ENCODE measurements at places on chromosomes 16 and 17.

DNA sequence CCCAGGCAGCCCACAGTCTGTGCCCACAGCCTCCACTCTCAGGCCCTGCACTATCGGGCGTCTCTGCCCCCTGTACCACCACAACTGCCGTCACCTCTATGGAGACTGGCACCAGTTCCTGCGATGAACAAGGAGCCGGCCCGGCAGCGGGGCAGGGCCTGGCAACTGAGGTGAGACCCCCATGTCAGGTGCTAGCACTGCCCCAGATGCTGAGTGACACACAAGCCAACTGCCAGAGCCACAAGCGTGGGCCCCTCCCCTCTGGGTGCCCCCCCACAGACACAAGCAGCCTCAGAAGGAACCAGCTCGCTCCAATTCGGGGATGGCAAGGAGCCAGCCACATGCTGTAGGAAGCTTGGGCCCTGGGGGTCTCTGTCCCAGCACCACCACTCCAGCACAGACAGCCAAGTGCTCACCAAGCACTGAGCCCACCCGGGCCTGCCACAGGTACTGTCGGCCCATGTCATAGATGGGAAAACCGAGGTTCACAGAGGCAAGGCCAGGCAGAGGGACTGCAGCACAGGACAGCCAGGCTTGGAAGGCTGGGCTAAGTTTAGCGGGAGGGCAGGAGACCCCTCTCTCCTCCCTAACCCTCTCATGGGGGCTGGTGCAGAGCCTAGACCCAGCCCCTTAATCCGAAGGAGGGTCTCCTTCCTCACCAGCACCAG, 1.5 kb upstream of the PVALEF start:
- no peak for DNase-seq

- no peak for DNase-seq
Measured at GRCh38 chr16:66576296-66576695, 3.0 kb upstream of the CMTM2 start.

GRCh38 chr16:56321571-56321970, 103.8 kb downstream of the AMFR start:
- DNase-seq = no peak

DNA sequence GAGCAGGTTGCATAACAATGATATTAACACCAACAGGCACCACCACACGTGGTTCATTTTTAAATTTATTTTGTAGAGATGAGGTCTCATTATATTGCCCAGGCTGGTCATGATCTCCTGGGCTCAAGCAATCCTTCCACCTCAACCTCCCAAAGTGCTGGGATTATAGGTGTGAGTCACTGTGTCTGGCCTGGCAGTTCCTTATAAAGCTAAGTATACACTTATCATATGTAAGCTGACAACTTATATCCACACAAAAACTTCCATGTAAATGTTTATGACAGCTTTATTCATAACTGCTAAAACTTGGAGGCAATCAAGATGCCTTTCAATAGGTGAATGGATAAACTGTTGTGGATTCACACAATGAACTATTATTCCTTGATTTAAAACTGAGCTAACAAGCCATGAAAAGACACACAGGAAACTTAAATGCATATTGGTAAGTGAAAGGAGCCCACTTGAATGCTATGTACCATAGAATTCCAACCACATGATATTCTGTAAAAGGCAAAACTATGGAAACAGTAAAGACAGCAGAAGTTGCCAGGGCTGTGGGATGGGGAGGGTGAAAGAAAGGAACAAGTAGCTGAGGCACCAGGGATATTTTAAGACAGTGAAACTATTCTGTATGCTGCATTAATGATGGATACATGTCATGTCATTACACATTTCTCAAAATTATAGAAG, 156.5 kb upstream of the KCNJ18 start:
- no peak for DNase-seq

DNA sequence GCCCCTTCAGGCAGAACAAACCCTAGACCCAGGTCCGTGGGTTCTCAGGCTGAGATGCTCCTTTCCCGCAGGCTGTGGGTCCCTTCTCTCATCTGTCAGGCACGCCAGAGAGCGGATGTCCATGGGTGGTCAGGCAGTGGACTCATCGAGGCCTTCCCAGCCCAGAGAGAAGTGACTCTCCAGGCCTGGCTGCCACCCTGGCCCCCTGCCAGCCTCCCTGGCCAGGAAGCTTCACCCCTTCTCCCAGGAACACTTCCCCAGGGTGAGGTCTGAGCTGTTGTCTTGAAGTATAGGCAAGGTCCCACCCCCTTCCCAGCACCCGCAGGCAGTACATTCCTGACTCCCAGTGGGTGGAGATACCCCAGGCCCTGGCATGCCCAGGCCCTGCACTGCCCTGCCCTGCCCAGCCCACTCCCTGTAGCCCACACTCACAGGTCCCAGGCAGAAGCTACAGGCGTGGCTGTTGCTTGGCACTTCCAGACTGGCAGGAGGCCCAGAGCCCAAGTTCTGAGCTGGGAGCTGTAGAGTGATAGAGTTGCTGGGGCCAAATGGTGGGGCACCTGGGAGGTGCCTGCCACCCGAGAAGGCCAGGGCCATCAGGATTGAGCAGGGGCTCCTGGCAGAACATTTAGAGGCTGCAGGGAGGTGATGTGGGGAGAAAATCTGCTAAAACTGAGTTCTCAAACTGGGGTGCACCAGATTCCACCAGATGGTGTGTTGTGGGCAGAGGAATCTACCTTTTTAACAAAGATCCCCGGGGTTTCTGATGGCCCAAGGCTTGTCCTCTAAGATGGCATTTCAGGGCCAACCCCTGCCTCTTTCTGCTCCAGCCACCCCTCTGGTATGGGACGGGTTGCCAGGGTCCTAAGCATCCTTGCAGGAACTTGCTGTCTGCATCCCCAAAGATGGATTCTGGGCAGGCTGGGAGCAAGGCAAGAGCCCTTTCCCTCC, 6.7 kb downstream of the ITGA3 start:
- peak; percentile 67 for DNase-seq

- no peak for DNase-seq
Measured at GRCh38 chr17:74520790-74521480, 10.3 kb downstream of the CD300LB start.

DNA sequence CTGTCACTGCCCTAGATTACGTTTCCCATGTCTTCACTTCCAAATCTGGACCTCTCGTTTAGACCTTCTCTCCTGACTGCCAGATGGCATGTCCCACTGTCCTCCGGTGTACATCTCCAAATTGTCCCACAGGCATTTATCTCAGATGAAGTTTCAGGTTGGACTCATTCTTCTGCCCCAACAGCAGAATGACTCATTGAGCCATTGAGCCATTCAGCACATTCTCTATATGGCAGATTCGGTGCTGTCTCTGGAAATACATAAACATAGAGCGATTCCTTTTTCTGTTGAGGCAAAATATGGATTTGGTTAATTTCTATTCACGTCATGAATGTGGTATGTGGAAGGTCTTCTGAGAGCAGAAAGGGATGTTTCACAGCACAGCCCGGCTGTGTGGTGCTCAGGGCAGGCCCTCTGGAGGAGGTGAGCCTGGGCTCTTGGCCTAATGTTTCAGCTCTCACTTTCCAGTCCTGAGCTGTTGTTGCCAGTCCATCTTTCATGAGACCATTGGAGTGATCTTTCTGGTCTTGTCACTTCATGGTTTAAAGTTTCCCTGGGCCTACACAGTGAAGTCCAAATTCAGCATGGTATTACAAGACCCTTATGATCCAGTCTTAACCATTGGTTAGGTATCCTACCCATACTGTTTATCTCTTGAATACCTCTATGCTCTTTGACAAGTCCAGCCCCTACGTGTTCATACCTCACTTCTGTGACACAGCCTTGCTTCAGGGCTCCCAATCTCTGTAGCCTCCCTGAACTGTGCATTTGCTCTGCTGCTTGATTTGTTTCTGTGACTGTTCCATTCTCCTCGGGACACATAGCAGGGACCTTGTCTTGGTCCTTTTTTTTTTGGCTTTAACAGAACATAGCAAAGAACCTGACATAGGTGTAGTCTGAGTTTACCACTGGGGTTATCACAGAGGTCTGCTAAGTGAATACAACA, 15.9 kb downstream of the HAPSTR1 start:
- no peak for DNase-seq

DNA sequence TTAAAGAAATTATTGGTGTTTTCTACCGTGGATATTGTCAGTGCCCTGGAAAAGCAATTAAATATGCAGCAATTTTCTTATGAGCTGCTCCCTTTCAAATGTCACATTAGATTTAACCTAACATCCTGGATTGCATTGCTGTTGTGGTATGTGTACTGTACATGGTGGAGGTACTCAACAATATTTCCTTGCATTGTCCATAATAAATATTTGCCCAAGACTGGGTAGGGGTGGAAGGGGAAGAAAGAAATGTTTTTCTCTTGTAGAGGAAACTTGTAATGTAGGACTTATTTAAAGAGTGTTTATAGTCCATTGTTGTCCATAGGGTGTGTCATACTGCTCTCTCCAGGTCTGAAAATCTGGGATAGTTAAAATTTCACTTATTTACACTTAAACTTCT, 346.2 kb upstream of the TBX2 start:
- DNase-seq = no peak

GRCh38 chr17:17328251-17328650, 25.1 kb downstream of the NT5M start:
- DNase-seq = no peak

DNA sequence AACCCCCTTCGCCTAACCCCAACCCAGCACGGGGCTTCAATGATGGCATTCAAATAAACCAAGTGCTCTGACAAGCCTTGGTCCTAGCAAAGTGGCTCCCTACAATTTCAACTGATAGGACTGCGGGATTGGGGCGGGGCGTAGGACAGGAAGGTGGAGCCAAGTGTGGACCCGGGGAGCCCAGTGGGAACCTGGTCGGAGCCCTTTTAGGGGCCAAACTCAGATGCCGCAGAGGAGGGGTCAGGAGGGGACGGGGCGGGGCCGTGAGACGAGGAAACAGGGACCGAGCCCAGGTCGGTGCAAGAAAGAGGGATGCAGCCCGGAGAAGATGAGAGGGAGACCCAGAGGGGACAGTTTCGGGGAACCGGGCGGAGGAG, 13.2 kb upstream of the CDIPT start:
- no peak for DNase-seq

- no peak for DNase-seq
Measured at GRCh38 chr17:72123530-72124437, 3.0 kb downstream of the SOX9 start.

DNA sequence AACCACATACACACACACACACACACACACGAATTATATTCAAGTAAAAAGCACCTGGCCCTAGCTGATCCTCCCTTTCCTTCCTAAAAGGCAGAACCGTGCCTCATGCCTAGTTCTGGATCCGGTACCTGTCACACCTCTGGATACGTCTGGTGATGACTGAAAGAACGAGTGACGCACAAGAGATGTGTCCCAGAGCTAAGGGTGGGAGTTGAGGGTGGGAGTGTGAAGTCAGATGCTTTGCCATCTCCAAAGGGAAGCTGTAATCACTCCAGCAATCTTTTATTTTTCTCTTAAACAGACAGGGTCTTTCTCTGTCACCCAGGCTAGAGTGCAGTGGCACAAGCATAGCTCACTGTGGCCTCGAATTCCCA, 26.5 kb upstream of the GSG1L start:
- no peak for DNase-seq

DNA sequence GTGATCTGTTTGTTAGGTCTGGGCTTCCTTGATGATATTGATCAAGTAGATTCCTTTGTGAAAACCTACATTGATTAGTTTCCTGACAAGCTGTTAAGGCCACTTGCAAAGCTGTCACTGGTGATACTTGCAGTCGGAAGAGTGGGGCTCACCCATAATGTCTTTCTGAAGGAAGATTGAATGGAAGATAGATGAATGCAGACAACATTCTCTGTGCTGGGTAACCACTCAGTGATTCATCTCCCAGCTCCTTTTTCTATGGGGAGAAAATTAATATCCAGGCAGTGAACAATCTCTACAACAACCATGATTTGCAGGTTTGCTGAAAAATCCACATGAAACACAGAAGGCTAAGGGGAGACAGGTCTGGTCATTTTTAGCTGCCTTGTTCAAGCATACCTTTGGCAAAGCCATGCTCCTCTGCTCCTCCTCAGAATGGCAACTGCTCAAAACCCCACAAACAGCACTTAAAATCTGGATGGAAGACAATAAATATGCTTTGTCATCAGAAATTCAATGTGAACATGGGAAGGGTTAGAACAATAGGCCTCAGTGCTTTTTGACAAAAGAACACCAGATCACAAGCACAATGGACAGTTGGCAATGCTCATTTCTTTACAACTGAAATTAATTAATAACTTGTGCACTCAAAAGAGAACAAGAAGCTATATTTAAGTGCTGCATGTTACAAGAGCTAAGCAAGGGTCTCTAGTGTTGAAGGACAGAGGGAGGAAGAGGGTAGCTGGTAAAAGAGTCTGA, 495.4 kb downstream of the TOX3 start:
- no peak for DNase-seq

- DNase-seq = no peak
Measured at GRCh38 chr17:4986951-4987766, at the start of gene CAMTA2. Gene CAMTA2 (minus strand): TSS chr17:4987675. CDS start chr17:4986222, 1,453 bp downstream.

GRCh38 chr17:44324092-44324570, 492 bp downstream of the SLC25A39 start:
- DNase-seq = no peak

DNA sequence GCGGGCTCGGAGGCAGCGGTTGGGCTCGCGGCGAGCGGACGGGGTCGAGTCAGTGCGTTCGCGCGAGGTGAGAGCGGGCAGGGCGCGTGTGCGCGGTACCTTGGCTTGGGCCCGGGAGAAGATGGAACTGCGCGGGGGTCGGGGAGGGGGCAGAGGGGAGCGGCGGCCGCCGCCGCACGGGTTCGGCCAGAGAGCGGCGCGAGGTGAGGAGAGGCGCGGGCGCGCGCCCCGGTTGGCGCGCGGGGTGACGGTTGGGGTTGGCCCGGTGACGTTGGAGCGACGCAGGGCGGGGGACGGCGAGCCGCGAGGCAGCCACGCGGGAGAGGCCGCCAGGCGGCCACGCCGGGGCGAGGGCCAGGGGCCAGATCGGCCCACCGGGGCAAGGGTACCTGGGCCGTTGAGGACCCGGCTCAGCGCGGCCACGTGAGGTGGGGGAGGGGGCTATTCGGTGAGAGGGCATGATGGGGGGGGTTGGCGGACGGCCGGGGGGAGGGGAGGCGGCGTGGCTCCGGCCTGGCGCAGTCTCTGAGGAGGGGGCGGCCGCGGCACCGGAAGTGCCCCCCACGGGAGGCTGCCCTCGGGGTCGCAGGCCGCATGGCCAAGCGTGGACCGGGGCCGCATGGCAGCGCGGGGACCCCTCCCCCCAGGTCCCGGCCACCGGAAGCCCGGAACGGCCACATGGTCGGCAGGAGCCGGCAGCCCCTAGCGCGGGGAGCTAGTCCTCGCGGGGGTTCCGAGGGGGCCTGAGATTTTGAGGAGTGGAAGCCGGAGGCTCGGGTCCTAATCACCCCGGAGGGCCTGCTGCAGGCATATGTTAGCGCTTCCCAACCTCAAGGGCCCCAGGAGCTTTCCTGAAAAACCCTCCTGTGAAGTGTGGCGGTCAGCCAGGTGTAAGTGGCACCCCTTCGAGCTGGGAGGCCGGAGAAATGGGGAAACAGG, 527 bp downstream of the EIF5A start:
- DNase-seq = no peak

DNA sequence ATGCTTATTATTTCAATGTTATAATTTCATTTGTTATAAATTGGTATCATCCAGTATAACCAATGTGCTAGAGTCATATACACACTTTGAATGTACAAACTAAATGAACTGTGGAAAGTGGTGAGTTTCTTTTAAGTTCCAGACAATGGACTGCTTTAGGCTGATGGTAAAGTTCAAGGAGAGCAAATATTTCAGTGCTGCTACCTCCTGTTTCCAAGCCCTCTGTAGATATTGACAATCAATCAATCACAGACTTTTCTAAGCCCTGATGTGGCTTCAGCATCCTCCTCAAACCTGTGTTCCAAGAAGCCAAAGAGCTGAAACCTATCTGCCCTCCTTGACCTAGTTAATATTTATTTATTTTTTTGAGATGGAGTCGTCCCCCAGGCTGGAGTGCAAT, 28.2 kb upstream of the SREBF1 start:
- no peak for DNase-seq

All from AG04449 (cell line).